ENCODE measurements at places on chromosomes 4 and X.

DNA sequence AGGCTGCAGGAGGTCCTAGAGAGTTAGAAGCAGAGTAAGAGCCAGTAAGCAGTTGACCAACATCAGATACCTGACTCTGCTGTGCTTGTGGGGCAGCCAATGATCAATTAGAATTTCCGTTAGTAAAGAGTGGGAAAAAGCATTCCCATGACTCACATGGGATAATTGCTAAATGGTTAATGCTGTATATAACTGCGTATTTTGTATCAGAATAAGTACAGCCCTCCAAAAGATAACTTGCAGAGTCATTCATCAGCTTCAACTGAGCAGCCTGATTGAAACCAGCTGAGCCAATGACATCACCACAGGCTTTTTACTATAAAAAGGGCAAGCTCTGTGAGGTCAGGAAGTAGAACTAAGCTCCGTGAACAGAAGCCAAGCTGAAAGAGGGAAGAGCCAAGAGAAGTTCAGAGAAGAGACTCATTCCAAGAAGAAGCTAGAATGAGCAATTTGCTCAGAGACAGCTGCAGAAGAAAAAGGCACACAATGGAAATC lies 67.9 kb downstream of the PPP3CA start:
- DNase-seq: no peak

DNA sequence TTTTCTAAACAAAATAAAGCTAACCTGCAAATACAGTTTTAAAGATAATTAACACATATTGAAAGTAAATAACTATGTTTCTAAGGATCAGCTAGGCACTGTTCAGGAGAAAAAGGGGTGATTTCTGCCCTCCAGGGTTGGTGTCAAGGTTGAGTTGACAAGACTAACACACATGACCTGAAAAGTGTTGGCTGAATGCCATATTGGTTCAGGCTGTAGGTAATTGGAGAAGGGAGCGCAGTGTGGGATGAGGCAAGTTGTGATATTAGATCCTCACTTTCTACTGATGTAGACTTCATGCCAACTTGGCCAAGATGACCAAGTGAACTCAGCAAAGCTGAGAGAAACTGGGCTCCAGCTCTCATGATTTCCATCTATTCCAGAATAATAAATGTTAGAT lies 42.2 kb downstream of the PPM1K start:
- no peak for DNase-seq

DNA sequence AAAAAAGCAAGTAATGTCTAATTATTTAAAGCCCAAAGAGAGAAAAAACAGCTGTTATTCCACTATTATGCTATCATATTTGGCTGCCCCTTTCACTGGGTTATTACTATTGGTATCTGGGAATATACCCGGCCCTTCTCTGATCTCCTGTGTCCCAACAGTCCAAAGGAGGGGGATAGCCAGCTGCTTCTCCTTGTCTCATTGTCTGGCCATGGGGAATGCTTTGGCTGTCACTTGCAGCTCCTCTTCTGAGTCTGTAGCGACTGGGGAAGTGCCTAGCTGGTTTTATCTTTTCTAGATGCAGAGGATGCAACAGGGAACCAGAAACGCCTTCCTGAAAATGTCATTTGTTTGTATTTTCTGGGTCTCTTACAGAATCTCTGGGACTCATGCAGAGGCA lies 33.9 kb downstream of the MGARP start:
- DNase-seq: no peak

DNA sequence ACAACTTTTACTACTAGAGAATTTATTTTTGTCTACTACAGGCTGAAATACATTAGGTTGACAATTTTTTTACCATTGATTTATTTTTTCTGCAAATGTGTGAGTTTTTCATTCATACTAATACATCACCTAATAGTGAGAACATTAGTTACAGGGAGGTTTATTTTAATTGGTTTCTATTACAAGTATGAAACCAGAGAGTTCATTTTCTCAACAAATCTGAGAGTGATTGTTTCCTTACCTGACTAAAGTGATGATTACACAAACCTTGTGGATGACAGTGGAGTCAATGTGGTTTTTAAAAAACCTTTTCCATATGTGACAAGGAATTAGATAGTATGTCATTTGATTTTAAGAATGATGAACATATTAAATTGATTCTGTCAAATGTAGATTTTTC lies 227.4 kb downstream of the PALLD start:
- no peak for DNase-seq

- DNase-seq: no peak
Measured at GRCh38 chrX:107429090-107429489, 20.4 kb upstream of the FRMPD3 start.

DNA sequence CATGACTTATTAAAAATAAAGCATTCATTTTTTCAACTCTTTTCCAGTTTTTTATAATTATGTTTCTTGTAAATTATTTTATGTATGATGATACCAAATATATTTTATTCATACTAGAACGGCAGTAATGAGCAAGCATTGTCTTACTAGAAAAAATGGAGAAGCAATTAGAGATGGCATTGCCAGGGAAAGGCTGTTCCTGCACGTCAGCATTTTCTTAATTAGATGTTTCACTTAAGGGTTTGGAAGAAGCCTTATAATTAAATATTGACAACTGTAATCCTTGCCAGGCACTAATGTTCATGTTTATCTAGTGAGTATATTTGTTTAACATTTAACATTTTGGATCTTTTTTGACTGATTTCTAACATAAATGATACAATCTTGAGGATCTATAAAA lies 16.6 kb downstream of the FAM149A start:
- no peak for DNase-seq

DNA sequence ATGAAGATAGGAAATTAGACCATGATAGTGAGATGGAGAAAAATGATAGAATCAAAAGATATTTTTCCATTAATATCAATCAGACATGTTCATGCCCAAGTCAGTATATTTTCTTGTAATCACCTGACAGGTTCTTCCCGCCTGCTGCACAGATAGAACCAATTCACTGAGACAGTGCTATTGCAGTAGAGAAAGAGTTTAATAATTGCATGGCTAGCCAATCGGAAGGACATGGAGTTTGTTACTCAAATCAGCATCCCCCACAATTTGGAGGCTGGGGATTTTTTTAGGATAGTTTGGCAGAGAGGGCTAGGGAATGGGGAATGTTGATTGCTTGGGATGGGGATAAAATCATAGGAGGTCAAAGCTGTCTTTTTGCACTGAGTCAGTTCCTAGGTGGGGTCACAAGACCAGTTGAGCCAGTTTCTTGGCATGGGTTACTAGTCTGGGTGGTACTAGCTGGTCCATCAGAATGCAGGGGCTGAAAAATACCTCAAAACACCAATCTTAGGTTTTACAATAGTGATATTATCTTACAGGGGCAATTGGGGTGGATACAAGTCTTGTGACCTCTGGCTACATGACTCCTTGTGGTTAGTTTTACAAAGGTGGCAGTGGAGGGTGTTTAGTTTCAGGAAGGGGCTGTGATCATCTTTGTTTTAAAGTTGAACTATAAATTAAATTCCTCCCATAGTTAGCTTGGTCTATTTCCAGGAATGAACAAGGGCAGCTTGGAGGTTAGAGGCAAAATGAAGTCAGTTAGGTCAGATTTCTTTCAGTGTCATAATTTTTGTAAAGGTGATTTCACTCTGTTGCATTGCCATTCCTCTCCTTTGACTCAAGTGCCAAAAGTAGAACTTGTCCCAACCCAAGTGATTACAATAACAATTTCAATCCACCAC lies 100.3 kb upstream of the PDE5A start:
- no peak for DNase-seq

- DNase-seq: no peak
Measured at GRCh38 chrX:49762175-49762720, 66.5 kb upstream of the PAGE1 start.

- DNase-seq: no peak
Measured at GRCh38 chr4:151199319-151200190, 77.4 kb upstream of the PRSS48 start.

GRCh38 chrX:78104447-78105176 lies 564 bp downstream of the PGK1 start:
- no peak for DNase-seq

DNA sequence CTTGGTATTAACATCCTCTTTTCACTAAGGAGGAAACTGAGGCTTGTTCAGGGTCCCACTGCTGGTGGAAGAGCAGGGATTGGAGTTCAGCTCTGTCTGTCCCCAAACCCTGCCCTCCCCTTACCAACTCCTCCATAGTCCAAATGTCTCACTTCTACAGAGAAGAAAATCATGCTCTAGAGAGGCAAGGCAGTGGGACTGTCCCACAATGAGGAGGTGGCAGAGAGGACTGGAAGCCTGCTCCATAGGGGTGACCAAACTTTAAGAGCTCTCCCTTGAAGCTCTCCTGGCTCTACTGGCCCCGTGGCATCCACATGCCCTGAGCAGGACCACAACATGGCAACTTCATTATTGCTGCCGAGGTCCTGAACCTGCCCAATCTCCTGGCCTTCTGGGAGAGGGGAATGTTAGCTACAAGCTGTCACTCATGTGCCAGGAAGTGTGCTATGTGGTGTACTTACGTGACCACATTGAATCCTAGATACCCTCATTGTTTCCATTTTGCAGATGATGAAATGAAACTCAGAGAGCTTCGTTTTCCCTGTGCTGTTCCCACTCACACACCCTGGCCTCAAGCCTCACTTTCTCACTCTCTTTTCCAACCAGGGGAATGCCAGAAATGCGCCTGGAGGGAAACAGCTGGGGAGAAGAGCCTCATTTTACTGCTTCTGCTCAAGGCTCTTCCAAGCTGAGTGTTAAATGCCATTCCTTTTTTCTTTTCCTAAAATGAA lies 71.5 kb downstream of the ANAPC4 start:
- DNase-seq: no peak

- no peak for DNase-seq
Measured at GRCh38 chr4:25878676-25879075, 15.9 kb upstream of the SEL1L3 start.

DNA sequence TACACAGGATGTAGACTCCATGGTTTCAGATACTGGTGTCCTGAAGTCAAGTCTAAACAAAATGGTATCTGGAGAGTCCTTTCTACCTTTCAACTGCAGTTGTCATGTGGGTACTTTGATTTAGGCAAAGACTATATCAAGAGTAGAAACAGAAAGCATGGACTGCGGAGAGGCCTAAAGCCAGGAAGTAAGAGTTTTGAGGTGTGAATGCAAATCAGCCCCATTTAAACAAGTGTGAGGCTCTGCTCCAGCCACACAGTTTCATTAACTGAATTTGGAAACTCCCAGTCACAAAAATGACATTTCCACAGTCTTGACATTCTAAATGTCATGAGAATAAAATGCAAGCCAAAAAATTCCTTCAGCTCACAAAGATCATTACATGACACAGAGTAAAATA lies 87.2 kb upstream of the MCF2 start:
- no peak for DNase-seq

All from left forelimb (tissue), 1 donor.